Fibroblast of skin of right biceps (primary cell): ENCODE measurements at places on chromosomes 11 and 22.
A peak's percentile ranks its signal among the peaks of the same experiment; 100 is the strongest.

DNA sequence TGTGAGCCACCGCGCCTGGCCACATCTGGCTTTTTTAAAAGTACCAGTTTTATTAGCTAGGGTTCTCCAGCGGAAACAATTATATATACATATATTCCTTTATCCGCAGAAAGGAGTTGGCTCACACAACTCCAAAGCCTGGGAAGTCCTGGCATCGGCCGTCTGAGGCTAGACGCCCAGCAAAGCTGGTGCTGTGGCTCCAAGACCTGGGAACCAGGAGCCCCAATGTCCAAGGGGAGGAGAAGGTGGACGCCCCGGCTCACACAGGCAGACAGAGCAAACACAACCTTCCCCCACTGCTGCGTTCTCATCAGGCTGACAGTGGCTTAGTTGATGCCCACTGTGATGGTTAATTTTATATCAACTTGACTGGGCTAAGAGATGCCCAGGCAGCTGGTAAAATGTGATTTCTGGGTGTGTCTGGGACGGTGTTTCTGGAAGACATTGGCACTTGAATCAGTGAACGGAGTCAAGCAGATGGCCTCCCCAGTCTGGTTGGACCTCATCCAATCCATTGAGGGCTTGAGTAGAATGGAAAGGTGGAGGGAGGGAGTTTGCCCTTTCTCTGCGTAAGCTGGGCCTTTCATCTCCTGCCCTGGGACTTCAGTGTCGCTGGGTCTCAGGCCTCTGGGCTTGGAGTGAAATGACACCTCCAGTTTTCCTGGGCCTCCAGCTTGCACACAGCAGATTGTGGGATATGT, 904.4 kb downstream of the BRD1 start:
- DNase-seq: no peak

GRCh38 chr22:43346521-43346929, 3.4 kb upstream of the SCUBE1 start:
- peak; percentile 5 for DNase-seq

- no peak for DNase-seq
Observed at GRCh38 chr22:25919452-25919851, 177.5 kb downstream of the MYO18B start.

DNA sequence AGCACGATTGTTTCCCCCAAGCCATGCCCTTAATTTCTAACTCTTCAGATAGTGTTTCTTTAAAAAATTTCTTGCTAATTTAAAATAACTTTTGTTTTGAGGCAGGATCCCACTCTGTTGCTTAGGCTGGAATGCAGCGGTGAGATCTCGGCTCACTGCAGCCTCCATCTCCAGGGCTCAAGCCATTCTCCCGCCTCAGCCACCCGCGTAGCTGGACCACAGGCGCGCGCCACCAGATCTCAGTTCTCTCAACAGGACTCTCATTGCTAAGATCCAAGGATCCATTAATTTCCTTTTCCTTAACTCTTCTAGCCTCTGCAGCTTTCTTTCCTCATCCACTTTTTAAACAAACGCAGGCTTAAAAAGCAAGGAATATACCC, 327 bp upstream of the MED17 start:
- DNase-seq: no peak

DNA sequence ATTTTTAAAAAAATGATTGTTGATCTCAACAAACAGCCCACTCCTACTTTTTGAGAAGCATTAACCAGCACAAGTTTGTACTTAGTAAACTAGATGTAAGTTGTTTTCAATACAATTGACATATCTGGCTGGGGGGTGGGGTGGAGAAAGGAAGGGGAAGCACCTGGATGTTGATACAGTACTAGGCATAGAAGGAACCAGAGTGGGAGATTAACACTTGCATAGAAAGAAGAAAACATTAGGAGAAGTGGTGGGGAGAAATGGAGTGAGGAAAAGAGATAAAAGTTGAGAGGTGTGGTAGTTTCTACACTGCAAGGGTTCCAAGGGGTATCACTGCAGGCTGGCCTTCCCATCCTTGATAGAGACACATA, 10.6 kb upstream of the GAB2 start:
- DNase-seq: no peak

DNA sequence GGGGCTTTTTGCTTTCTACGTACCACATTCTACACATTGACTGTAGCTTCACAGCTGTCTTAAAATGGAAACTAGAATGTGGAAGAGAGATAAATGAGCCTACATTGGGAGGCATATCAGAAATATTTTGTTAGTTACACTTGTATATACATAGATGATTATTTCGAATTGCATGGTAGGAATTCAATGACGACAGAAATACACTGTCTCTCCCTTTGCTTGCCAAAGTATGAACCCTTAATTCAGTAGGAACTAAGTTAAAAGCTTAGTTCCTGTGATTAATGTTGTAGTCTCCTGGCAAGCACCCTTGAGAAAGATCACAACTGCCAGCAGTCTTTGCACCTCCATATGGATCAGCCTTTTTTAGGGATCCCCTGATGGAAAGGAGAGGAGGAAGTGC, 10.1 kb downstream of the C11orf87 start:
- DNase-seq: peak; percentile 76

- no peak for DNase-seq
Observed at GRCh38 chr11:67420147-67420645, 4.7 kb downstream of the CARNS1 start.

DNA sequence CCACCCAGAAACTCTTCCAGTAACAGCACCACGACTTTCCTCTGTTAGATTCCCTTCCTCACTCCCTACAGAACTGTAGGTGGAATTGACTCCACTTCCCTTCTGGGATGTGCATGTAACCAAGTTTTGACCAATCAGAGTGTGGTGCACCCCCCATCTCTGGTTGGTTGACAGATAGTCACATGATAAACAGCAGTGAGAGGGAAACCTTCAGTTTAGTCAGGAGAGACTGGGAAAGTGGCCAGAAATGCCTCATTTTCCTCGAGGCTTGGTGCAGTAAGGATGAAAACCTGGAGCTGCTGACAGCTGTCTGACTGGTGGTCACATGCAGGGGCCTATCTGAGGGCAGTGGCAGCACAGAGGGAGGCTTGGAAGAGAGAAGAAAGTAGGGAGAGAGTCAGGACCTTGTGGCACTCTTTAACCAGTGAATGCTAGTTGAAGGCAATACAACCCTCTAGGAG, 67.3 kb upstream of the GRK3 start:
- DNase-seq: peak; percentile 39

GRCh38 chr11:64788321-64789215, 10.2 kb upstream of the SF1 start:
- DNase-seq: no peak

GRCh38 chr11:31817621-31818424, 6.7 kb upstream of the PAX6 start:
- no peak for DNase-seq

GRCh38 chr11:128694618-128695481, 978 bp downstream of the FLI1 start:
- DNase-seq: no peak

DNA sequence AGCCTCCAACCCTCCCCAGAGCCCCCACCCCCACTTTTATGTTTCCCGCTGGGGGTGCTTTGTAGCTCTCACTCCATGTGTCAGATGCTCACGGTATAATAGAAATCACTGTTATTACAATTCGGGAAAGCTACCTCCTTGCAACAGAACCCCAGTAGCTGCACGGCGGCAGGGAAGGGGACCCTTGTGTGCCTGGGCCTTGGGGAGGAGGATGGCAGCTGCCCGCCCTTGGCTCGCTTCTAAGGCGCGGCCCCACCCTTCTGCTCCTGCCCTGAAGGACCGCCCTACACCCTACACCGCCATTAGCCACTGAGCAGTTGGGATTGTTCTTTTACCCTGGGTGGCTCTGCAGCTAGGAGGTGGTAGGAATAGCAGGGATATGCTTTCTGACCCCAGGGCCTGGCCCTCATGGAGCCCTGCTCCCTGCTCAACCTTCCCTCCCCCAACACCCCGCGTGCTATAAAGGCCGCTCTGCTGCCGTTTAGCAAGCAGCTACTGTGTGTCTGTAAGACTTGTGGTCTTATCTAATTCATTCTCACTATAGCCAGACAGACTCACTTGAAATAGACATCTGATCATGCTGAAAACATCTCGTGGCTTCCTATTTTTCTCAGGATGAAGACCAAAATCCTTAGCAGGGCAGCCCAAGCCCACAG, 219.7 kb downstream of the CEP164 start:
- no peak for DNase-seq

DNA sequence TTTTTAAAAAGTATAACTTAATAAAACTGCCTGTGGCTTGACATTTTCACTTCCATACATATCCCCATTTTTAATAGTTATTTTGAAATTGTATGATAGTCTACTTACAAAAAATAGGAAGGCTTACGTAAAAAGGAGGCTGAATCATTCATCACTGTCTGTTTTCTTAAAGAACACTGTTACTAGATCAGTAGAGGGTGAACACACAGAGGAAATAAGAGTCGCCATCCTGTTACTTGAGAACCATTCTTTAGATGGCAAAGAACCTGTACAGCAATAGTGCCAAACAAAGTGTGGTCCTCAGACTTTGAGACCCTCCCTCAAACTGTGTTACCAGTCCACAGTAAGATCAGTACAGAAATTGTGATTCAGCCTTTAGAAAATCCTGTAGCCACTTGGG, 180.7 kb downstream of the PGR start:
- no peak for DNase-seq

DNA sequence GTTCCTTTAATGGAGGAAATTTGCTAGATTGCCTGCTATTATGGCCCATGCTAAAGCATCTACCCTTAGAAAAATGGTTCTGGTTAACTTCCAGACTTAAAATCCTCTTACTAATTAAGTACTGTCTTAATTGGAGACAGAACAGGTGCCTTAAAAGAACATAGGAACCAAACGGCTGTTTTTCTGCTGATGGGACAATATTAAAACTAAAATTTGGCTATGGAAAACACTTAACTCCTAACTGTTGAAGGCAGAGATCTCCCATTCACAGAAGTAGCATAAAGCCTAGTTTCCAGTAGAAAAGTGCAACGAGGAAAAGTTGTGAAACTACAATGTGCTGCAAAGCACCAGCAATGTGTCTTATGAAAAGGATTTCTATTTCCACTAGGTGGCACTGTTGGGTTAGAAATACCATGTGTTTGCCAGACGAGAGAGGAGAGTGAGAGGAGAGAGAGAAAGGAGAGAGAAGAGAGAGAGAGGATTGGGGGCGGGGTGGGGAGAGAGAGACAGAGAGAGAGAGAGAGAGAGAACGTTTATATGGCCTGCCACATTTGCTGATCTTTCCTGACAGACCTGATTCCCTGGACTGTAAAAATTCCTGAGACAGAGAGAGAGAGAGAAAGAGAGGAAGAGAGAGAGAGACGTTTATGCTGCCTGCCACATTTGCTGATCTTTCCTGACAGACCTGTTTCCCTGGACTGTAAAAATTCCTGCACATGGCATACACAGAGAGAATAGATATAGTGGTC, 51.5 kb downstream of the FAM181B start:
- DNase-seq: peak; percentile 60

- DNase-seq: peak; percentile 95
Observed at GRCh38 chr11:57639321-57640067, 10.2 kb downstream of the YPEL4 start.

- no peak for DNase-seq
Observed at GRCh38 chr11:64863391-64864060, 14.9 kb downstream of the EHD1 start.

DNA sequence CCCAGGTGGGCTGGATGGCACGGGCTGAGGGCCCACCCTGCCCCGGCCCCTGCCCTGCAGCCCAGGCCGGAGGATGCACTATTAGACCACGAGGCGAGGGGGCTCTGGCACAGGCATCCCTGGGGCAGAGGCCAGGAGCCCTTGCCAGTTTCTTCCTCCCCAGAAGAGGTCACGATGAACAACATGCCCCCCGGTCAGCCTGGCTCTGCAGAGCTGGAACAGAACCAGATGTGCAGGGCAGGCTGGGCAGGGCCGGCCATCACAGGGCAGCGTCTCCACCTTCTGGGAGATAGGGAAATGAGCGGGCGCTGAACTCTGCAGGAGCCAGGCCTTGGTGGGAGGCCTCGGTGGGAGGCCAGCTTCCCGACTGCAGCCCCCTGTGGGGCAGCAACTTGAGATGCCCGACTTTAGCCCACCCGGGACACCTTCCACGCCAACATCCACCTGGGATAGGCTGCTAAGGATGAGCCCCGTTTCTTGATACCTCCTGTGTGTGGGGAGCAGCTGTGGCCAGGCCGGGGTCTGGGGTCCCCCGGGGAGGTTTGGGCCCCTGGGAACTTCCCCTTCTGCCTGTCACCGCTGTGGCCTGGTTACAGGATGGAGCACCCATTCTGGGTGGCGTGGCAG, 21.8 kb upstream of the GNB1L start:
- DNase-seq: no peak

DNA sequence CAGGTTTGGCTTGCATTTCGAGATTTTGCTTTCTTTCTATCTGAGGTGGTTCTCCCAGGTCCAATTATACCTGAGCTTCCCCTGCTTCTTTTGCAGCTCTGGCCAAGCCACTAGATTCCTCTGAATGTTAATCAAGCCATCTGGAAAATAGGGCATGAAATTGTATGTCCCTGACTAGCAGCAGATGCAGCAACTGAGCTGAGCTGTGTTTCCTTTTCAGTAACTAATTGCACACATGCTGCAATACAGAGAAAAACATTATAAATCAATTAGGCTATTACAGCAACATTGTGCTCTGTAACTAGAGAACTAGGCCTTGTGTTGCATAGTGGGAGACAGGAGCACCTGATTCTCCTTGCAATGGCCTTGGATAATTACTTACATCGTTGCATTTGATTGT, 408.3 kb downstream of the ETS1 start:
- DNase-seq: no peak

DNA sequence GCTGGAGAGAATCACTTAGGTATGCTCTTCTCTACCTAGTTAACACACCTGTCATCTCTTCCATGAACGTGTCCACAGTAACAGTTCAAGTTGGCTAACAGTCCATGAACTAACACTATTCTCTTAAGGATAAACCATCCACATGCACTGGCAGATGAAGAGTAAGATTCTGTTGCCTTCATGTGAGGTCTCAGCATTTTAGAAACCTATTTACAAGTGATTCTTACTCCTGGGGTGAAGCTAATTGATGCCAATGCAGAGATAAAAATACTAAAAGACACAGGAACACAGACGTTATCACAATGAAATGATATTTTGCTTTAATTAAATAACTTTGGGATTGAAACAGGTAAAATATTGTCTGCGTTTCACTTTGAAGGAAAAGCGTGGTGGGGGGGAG, 1.3 kb downstream of the LRRC4C start:
- DNase-seq: no peak
